ENCODE measurements at places on chromosomes 1 and 21.

- no peak for DNase-seq
Observed at GRCh38 chr1:23561076-23561812, 1.9 kb upstream of the ID3 start.

- no peak for DNase-seq
Observed at GRCh38 chr1:218965821-218966220, 207.9 kb upstream of the LYPLAL1 start.

DNA sequence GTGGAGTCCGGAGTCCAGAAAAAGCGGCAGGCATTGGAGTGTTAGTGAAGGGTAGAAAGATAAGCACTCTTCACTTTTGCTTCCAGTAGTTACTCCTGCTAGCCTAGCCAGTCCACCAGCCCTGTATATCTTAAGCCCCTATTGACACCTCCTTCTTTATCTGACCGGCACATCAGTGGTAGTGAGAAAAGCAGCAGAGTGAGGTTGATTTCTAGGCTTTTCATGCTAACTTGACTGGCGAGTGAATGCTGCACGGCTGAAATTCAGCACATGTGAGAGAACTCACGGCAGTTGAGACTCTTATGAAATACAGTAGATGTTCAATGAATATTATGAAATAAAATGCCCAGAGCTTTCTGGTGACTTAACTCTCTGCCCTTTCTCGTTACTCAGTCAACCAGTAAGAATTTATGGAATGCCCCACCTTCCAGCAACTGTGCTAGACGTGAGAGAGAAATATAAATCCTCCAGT, 128.2 kb downstream of the CACHD1 start:
- peak; percentile 83 for DNase-seq

- peak; percentile 62 for DNase-seq
Observed at GRCh38 chr1:24199291-24199900, 12.3 kb upstream of the IFNLR1 start.
